ENCODE measurements at places on chromosomes 4 and X.
A peak's percentile ranks its signal among the peaks of the same experiment; 100 is the strongest.

DNA sequence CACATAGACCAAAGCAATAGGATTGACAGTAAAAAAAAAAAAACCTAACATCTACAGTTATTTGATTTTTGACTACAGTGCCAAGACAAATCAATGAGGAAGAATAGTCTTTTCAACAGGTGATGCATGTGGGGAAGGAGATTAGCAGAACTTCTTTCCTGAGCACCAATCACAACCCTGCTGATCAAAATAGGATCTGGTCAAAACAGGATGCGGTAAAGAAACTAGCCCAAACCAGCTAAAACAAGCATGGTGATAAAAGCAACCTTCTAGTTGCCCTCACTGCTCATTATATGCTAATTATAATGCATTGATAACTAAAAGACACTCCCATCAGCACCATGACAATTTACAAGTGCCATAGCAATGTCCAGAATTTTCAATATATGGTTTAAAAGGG, 667.5 kb downstream of the GRXCR1 start:
- DNase-seq: no peak

DNA sequence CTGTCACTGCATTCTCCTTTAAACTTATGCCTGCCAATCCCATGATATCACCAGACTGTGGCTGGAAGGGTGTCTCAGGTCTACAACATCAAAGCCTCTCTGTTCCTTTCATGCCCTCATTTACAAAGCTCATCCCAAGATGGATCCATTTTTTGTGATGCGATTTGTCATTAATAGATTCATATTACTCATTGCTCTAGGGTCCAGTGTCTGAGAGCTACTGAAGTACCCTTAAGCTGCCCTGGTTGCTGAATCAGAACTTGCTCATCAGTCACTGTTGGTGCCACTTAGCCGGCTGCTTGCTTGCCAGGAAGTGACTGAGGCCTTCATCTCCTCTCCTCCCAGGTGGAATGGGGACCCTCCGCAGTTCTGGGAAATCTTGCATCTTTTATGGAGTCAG, 395.5 kb upstream of the BOD1L1 start:
- DNase-seq: no peak

DNA sequence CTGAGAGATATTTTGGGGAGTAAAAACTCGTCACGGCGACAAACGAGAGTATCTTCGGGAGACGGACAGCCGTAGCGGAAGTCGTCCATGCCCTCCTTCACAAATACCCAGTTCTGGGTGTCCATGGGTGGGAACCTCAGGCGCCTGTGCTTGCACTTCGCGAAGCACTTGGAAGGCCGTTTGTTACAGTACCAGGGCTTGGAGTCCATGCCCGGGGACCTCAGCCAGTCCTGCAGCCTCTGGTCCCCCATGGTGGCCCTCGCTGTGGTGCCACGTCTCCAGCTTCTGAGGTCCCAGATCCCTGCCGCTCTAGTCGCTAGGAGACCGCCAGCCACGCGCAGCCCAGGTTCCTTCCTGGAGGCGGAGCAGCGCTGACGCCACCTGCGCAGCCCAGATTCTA, at the start of gene FAM47A:
Gene FAM47A (minus strand): TSS at position 287 of the 400 bp plus-strand sequence. CDS start 36 bp downstream, at position 251.
- no peak for DNase-seq

- no peak for DNase-seq
Measured at GRCh38 chr4:141705747-141706377, 69.5 kb downstream of the IL15 start.

- DNase-seq: peak; percentile 88
Measured at GRCh38 chrX:48918643-48919340, at the start of gene PIM2. Gene PIM2 (minus strand): TSS chrX:48919024. CDS start chrX:48918834, 190 bp downstream.

GRCh38 chr4:147772056-147772455, 40.2 kb downstream of the ARHGAP10 start:
- DNase-seq: no peak

GRCh38 chrX:23726191-23726590, 16.9 kb downstream of the ACOT9 start:
- no peak for DNase-seq

DNA sequence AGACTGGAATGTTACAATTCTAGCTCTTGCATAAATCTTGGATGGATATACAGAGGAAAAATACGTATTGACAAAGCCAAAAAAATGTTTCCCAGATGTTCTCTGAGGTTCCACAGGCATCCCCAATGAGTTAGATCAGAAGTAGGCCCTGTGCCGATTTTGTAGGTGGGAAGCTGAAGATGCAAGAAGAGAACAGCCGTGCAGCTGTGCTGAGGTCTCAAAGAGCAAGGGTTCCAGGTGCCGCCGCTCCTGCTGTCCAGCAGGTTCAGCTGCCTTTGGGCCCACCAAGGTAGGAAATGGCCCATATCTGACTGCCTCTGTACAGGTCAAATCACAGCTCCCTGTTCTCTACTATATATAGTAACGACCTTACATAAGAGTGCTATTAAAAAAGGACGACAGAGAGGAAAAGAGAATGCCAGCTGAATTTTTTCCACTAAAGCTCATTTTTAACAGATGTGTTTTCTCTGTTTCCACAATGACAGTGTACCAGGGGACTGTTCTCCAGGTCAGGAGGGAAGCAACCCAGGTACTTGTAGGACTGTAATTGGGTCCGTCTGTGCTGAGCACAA, 155.6 kb downstream of the CBR4 start:
- no peak for DNase-seq

DNA sequence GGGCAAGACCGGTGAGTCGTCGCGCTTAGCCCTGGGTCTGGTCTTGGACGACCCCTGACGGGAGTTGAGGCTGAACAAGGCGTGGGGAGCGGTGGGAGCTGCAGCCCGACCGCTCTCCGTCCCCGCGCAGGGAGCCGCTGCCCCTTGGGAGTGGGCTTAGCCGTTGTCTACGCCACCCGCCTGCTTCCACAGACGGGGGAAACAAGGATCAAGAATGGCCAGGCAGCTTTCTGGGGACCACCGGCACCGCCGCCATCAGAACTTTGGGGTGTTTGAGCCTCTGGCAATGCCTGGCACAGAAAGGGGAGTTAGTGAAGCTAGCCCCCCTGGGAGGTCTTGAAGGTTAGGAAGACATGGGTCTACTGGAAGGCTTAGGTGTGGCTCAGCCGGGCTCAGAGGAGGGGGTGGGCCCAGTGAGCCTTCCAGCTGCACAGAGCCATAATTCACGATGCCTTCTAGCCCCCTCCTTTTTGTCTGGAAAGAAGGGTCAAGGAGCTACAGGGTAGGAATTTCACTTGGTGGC, 583 bp downstream of the RASL11B start:
- no peak for DNase-seq

- DNase-seq: no peak
Measured at GRCh38 chr4:57136281-57136680, 26.1 kb upstream of the IGFBP7 start.

GRCh38 chrX:10571260-10571659, 49.1 kb downstream of the MID1 start:
- DNase-seq: no peak

GRCh38 chrX:62839596-62839995, 511.5 kb downstream of the SPIN4 start:
- no peak for DNase-seq

GRCh38 chr4:118981171-118981838, 92.7 kb downstream of the SYNPO2 start:
- no peak for DNase-seq

DNA sequence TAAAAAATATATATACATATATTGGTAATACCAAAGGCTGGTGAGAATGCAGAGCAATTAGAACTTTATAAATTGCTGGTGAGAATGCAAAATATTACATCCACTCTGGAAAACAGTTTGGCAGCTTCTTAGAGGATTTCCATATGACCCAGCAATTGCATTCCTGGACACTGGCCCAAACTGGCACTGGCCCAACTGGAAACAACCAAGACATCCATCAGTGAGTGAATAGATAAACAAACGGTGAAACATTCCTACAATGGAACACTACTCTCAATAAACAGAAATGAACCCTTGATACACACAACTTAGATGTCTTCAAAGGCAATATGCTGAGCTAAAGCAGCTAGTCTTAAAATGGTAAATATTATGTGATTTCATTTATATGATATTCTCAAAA, 524.2 kb downstream of the IQCM start:
- no peak for DNase-seq

DNA sequence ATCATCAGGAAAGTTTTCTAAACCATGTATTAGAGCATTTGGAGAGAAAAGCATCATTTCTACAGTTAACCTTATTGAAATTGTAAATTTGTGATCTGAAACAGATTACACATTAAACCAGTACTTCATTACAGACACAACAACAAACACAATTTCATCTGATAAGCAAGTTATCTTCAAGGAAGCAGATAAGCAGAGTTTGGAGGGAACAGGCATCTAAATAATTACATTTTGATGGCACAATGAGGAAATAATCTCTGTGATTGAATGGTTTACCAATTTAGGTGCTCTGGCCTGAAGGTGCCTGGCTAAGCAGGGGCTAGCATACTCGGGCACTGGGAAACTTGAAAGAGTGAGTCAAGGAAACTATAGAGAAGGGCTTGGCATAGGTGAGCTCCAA, 619.8 kb downstream of the PACRGL start:
- DNase-seq: no peak

- no peak for DNase-seq
Measured at GRCh38 chr4:80206521-80207171, 9.3 kb downstream of the PRDM8 start.

DNA sequence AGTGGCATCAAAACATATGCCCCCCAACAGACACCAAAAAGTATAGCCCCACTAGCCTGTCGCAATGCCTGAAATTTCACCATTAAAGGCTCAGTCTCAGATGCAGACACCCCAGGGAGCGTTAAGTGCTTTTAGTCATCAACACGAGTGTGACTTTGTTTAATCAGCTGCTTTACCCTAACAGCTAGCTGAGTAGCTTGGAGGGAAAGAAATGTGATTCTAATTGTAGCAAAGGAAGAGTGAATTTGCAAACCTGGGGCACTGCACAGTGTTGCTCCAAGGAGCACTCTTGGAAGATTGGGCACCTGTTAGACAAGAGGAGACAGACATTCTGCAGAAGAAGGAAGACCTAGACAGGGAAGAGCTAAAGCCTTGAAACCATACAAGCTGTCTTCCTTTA, 145.1 kb downstream of the BEND2 start:
- DNase-seq: peak; percentile 80

DNA sequence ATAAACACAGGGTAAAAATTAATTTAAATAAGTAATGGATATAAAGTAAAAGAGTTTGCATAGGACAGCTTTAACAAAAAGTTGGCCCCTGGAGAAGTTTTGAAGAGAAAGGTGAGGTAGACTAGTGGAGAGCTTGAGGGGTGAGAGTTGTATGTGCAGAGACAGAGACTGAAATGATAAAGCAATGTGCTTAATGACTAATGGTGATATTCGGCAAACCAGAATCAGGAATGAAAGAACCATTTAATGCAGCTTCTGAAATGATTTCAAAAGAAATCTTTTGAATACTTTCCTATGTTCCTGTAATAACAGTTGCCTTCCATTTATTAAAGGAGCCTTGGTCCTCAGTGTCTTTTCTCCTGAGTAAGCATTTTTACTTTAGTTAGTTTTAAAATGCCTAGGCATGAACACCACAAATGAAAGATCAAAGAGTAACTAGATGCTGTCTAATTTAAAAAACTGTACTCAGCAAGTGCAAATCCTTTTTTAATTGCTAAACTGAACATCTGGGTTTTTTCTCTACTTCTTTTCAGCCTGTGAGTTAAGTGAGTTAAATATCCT, 28.5 kb downstream of the CAMK2D start:
- DNase-seq: no peak

DNA sequence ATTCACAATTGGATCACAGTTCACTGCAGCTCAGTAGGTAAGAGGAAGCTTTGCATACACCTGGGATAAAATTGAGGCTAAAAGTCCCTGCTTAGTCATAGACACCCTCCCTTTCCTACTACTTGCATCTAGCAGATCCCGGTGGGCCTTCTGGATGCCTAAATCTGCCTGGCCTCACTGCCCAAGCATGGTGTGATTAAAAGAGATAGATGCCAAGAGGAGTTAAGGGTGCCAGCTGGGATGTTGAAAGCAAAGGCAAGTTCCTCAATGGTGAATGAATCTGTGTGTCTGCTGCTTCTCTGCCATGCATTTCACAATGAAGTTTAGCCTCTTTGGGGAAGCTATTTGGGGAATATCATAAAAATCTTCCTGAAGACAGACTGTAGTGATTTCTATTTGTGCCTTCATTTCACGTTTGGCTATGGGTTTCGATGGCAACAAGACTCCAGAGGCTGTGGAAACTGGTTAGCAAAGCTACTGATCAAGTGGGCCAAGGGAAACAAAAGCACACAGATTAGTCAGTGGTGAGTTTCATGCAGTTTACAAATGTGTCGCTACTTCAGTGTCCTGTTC, 534.0 kb downstream of the ANKRD50 start:
- DNase-seq: no peak

DNA sequence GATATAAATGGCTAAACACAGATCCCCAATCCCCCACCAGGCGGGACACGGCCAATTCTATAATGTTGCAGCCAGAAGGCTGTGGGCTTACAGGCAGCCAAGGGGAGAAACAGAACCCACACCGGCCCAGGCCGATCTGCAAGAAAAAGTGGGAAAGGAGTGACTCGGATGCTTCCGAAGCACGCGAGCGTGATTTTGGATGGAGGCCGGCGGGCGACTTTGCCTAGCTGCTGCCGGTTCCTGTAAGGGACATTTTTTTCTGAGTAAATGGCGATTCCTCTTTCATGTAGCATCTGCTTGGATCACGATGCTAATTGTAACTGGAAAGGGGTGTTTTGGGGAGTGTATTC, 470.2 kb downstream of the PCDH19 start:
- DNase-seq: no peak

GRCh38 chr4:16289897-16290554, 63.8 kb upstream of the TAPT1 start:
- no peak for DNase-seq

- no peak for DNase-seq
Measured at GRCh38 chr4:46909078-46909477, at the start of gene COX7B2. Gene COX7B2 (minus strand): TSS chr4:46909245. CDS start chr4:46735192, 174,053 bp downstream.

DNA sequence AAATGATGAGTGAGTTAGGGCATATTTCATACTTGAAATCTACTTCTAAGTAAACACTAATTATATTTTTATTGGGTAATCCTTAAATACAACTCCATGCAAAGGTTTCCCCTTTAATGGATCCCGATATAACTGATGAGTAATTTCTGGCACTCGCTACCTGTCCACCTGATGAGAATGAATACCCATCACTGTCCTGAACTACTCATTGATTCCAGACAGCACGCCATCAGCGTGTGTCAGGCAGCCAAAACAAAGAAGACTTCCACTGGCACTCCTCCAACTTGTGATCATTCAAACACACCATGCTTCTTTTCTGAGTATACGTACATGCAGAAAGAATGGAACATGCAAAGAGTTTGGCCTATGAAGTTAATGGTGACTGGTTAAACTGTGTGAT, 69.4 kb downstream of the HCCS start:
- no peak for DNase-seq

DNA sequence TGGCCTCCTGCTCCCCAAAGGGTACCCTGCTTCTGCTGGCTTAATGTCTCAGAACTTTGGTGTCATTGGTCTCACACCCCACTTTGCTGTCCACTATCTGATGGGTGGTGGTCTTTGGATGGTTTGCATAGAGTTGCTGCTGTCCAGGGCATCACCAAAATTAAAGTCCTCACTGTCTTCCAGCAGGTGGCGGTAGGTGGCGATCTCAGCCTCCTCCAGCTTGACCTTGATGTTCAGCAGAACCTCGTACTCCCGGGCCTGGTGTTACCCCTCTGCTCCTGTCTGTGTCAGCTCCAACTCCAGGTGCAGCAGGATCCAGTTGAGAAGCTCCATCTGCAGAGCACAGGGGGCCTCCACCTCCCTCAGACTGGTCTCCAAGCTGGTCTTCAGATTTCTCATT, 1169.5 kb upstream of the PABPC4L start:
- DNase-seq: peak; percentile 1
